ENCODE measurements at places on chromosomes 5 and 9. TPM values are rescaled to one million over a fixed set of nuclear protein-coding genes. Genes with fewer than 3 reads are reported as not detected.

Gene HAVCR2
- 0.39 TPM for total RNA-seq

Gene PCDHB9
- total RNA-seq, result not detected

Gene NKD2
- 19.9 TPM for total RNA-seq

Gene ADCY2
- total RNA-seq, result not detected

Gene LOX
- 2.5 TPM for total RNA-seq

Gene TEX48
- not detected for total RNA-seq

Gene ZNF879
- 0.65 TPM for total RNA-seq

Gene SLC2A6
- total RNA-seq, result 20.2 TPM

Gene GM2A
- 14.8 TPM for total RNA-seq

Gene NUTM2F
- not detected for total RNA-seq

Gene GTF3C4
- 18.7 TPM for total RNA-seq

Measured in A549 treated with GW870086 at 1 μM for 4 hours (cell line).